ENCODE measurements at places on chromosomes 4 and X. TPM values are rescaled to one million over a fixed set of nuclear protein-coding genes. Genes with fewer than 3 reads are reported as not detected.

DNA sequence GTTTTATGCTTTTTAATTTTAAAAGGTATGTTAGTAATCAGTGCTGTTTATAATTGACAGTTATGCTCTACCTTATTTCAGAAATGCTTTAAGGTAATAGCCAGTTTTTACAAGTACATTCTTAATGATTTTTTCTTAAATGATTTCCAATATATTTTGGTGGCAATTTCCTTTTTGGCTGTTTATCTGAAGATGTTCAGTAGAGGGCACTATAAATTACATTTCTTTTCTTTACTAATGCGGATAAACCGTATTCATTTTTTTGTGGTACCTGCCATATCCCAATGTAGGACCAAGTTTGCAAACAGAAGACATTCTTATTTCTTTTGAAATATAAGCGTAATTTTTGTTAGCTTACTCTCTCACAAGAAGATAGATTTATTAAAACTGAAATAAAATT lies 65.4 kb downstream of the CCKAR start:
- DNase-seq, result no peak
- H3K36me3 ChIP-seq, result peaks cover 38% of the 10 kb centered on the region
- no peak overlapping the region for H3K4me3 ChIP-seq
- H3K4me1 ChIP-seq, result peaks cover 7% of the 10 kb centered on the region
- no peaks in the 10 kb centered on the region for H3K27me3 ChIP-seq

- H3K4me1 ChIP-seq, result no peaks in the 10 kb centered on the region
- H3K4me3 ChIP-seq, result no peak overlapping the region
- no peaks in the 10 kb centered on the region for H3K27me3 ChIP-seq
- H3K27ac ChIP-seq, result no peak overlapping the region
- no peak for DNase-seq
Observed at GRCh38 chr4:140156529-140157171, 2.7 kb upstream of the MAML3 start.

DNA sequence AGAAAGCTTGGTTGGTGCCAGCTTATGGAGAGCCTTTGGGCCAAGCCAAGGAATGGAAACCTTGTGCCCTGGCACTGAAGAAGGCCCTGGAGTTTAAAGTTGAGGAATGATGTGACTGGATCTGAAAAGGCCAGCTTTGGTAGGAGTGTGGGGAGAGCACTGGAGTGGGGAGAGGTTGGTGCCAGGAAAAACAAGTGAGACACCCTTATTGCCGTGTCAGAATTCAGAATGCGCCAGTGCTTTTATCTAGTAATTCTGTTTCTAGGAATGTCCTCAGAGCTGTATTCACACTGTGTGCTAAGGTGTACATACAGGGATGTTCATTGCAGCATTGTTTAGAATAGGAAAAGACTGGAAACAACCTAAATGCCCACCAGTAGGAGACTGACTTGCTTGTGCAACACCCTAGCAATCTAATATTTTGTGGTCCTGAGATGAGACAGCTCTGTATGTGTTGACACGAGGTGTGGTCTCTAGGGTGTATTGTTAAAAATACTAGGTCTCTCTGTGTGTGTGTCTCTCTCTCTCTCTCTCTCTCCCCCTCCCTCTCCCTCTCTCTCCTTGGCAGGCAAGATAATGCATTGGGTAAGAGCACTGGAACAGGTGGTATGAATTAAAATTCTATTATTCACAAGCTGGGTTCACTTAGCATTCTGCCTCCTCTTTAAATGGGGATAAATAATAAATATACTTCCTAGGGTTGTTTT lies 107.8 kb downstream of the GATB start:
- H3K27me3 ChIP-seq, result no peaks in the 10 kb centered on the region
- H3K4me1 ChIP-seq, result no peaks in the 10 kb centered on the region
- no peak overlapping the region for H3K27ac ChIP-seq

Gene HMX1
- 0.19 TPM for total RNA-seq

GRCh38 chr4:73344106-73344505 lies 60.0 kb upstream of the ALB start:
- no peak for DNase-seq
- no peaks in the 10 kb centered on the region for H3K27me3 ChIP-seq
- H3K27ac ChIP-seq, result no peak overlapping the region
- H3K4me3 ChIP-seq, result no peak overlapping the region
- H3K36me3 ChIP-seq, result no peaks in the 10 kb centered on the region

Gene RIBC1
- total RNA-seq, result 0.62 TPM

DNA sequence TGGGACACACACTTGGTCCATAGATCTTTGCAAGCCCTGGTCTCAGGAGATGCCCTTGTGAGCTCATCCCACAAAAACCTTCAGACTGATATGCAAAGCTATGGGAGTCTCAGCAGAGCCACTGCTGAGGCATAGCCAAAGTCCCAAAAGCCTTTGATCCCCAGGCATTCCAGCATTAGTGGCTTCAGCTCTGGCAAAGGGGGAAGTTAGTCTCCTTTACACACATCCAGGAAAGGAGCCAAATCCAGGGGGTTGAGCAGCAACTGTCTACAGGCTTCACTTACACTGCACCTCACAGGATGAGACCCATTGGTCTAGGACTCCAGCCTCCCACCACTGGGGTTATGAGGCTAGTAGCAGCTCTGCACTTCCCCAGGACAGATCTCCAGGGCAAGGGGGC lies 14.0 kb downstream of the PF4 start:
- no peaks in the 10 kb centered on the region for H3K36me3 ChIP-seq
- H3K4me1 ChIP-seq, result no peaks in the 10 kb centered on the region
- no peak for DNase-seq
- H3K27me3 ChIP-seq, result no peaks in the 10 kb centered on the region
- H3K4me3 ChIP-seq, result no peak overlapping the region

Measured in neural progenitor cell (in vitro differentiated cells).